ENCODE measurements at places on chromosomes 7 and 10.
A peak's percentile ranks its signal among the peaks of the same experiment; 100 is the strongest.

DNA sequence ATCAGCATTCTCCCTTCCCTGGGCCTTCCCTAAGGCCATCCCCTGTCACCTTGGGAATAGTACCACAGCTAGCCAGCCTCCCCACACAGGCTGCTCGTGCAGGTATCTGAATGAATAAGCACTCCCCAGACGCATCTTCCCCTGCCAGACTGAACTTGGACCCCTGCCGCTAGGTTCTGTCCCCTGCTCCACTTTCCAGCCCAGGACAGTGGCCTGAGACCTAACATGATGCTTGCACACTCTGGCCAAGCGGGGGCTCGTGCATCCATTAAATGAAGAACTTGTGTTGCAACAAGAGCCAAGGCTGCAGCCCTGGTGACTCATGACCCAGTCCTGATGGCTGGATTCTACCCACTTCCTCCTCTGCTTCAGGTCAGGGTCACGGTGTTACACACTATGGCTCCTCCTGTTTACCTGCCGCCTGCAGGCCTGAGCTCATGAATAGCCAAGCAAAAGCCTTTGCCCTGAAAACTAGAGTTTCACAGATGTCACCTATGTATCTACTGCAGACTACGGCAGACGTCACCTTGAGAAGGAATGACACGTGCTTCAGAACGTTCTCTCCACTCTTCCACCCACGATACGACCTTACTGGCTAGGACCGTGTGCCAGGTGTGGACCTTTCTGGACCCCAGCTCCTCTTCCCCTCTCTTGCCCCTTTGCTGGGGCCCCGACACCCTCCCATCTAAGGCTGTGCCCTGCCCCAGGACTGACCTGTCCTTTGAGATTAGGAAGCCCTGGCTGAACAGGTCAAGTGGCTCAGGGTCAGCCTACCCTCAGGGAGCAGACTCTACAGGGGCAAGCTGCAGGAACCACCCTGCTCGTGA, 6.5 kb downstream of the ASB13 start:
- DNase-seq, result peak; percentile 71

DNA sequence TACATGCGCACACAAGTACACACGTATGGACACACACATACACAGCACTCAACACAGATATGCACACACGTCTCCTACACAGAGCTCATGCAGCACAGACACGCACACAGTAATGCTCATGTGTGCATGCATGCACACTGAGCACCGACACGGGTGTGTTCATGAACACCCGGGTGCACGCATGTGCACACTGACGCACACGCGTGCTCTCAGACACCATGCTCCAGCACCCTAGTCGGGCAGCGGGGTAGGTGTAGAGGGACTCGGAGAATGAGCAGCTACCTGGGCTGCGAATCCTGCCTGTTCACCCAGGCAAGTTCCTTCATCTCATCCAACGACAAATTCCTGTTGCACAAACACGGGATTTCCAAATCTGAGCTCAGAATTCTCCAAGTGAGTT, 184.7 kb downstream of the MAD1L1 start:
- DNase-seq, result no peak

DNA sequence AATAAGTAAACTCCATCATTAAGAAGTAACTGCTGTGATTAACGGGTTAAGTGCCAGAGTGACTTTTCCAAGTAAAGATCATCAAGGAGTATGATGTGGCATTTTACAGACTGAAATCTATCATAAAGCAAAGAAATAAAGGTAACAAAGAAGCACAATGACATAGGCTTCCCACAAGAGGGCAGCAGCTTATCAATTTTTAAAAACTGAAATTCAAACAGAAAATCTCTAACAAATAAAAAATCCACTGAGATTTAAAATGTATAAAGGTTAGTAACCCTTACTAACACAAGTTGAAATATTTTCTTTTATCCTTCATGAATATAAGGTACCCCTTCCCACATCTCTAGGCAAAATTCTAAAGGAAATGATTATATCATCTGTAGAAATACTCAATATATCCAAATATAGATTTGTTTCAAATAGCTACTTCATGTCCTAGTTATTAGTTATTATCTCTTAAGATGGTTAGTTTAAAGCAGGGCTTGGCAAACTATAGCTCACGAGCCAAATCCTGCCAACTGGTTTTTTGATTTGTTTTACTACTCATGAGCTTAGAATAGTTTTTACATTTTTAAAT, 29.2 kb downstream of the FAM3C start:
- DNase-seq, result peak; percentile 67

DNA sequence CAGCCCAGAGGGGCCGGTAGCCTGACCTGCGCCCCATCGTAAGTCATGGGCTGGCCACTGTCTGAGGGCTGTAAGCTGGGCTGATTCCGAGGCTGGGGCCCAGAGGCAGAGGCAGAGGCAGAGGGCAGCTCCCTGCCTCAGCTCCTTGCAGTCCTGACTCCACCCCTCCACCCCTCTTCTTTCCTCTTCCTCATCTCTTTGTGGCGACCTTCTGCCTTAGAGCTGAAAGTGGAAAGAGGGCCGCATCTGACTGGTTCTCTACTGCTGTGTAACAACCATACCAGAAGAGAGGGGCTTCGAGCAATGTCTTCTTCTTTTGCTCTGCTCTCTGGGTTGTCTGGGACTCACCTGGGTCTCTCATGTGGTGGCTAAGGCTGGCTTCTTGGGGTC, 179.1 kb downstream of the RPS24 start:
- DNase-seq, result no peak

DNA sequence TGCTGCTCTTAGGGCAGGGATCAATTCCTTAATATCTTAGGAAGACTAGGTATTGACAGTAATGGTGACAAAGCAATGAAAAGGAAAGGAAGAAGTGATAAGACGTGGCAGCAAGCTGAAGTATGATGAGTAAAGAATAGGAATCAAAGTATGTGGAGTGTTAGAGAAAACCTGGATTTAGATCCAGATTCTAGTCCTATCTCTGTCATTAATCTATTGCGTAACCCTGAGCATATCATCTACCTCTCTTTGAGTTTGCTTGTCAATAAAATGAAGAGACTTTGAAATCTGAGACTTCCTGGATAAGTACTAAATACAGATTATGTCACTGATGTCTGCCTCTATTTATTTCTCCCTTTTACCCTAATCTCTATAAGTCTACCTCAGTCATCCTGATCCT, 89.2 kb downstream of the PTEN start:
- DNase-seq, result no peak

DNA sequence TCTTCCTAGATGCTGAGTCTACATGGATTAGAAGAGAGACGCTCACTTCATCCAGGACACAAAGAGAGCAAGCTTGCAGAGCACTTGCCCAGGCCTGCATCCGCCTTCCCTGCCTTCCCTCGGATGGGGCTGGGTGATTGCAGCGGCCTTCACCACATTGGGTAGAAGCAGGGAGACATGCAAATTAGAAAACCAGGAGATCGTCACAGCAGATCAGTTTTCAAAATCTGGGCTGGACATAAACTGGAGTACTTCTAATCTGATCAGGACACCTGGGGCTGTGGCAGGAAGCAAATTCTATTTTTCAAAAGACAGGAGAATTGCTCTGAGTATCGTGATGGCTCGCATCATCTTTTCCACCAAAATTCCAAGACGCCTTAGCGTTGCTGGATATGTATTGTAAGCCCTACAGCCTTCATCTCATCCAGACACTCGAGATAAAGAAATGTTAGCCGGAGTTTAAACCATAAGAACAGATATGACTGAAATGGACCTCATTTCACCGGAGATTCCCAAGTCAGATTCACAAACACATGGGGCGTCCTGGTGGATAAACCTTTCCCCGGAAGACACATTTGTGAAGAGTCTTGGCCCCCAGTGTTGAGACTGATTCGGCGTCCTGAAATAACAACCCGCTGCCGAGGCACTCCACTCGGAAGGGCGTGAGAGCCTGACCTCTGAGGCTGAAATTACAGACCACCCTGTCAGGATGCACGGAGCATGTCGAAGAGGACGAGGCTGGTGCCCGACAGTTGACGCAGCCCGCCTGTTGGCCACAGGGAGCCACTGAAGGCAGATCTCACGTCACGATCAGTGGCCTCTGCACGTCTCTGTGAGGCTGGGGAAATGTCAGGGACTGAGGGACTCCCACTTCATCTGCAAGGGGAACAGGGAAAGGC, 91.2 kb upstream of the PARD3 start:
- DNase-seq, result no peak

- no peak for DNase-seq
Observed at GRCh38 chr7:108684629-108685028, 115.0 kb downstream of the DNAJB9 start.

- DNase-seq, result no peak
Observed at GRCh38 chr7:66033471-66034385, 41.9 kb upstream of the ASL start.

GRCh38 chr10:46548498-46549090, 7.9 kb downstream of the GPRIN2 start:
- no peak for DNase-seq

GRCh38 chr7:128121711-128122530, 90.7 kb upstream of the LRRC4 start:
- peak; percentile 57 for DNase-seq

DNA sequence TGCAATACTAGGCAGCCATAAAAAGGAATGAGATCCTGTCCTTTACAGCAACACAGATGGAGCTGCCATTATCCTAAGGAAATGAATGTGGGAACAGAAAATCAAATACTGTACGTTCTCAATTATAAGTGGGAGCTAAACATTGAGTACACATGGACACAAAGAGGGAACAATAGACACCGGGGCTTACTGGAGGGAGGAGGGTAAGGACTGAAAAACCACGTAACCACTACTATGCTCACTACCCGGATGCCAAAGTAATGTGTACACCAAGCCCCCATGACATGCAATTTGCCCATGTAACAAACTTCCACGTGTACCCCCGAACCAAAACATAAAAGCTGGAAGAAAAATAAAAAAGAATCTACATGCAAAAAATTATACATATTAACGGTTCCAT, 587.0 kb downstream of the PARD3 start:
- DNase-seq, result no peak

DNA sequence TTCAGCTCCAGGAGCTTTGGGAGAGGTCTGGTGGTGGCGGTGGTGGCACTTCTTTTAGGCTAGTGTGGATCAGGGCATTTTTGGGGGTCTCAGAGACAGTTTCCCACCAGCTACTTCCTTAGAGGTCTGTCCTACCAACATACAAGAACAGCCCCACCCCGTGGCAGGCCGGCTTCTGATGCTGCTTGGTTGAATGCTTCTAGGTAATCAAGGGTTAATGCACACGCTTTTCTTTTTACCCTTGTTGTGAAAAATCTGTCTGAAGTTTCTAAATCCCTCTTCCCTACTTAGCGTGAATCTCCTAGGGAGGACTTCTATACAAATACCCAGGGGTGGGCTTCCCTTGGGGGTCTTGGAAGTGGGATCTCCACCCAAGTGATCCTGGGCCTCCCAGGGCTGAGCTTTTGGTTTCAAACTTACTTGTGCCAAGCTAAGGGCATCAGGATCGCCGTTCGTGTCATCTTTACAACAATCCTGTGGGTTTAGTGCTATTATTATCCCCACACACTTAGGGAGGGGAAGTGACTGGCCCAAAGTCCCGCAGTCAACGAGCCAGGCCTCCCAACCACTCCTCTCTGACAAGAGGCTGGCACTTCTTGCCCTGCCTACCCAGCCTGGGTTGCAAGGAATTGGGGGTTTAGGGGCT, 1.7 kb downstream of the SH2B2 start:
- peak; percentile 50 for DNase-seq

GRCh38 chr7:22154143-22154529, 202.8 kb downstream of the RAPGEF5 start:
- peak; percentile 70 for DNase-seq

- no peak for DNase-seq
Observed at GRCh38 chr7:131359136-131359776, 31.6 kb downstream of the MKLN1 start.
